Activated naive CD8-positive, alpha-beta T cell treated with anti-CD3 and anti-CD28 coated beads, Interleukin-2, amount 10 ng/mL, durations not matched to agents 7 days and 5 days (primary cell): ENCODE measurements at places on chromosomes 6 and 20. TPM values are rescaled to one million over a fixed set of nuclear protein-coding genes. Genes with fewer than 3 reads are reported as not detected.

DNA sequence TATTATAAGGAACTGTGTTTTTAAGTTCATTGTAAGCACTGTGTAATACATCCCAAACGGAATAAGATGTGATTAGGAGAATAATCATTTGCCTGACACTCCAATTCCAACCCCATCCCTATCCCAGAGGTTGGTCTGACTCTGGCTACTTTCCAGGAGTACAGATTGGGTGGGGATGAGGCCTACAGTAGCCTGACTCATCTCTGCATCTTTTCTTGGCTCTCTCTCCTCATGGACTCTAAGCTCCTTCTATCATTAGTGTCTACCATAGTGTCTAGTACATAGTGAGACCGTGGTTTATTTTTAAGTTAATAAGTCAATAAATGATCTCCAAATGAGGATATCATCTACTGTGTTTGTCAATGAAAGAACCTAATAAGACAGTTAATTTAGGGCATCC, 92.2 kb upstream of the CNKSR3 start:
- peaks cover 11% of the 10 kb centered on the region for H3K4me1 ChIP-seq
- H3K4me3 ChIP-seq = no peak overlapping the region
- no peak for DNase-seq
- H3K36me3 ChIP-seq = no peaks in the 10 kb centered on the region
- peaks cover 3% of the 10 kb centered on the region for H3K27me3 ChIP-seq
- H3K27ac ChIP-seq = no peak overlapping the region

Gene HLA-DRB1
- 11.8 TPM for total RNA-seq

Gene DDRGK1
- 59.2 TPM for total RNA-seq

Gene SLC12A5
- total RNA-seq = 1.9 TPM

DNA sequence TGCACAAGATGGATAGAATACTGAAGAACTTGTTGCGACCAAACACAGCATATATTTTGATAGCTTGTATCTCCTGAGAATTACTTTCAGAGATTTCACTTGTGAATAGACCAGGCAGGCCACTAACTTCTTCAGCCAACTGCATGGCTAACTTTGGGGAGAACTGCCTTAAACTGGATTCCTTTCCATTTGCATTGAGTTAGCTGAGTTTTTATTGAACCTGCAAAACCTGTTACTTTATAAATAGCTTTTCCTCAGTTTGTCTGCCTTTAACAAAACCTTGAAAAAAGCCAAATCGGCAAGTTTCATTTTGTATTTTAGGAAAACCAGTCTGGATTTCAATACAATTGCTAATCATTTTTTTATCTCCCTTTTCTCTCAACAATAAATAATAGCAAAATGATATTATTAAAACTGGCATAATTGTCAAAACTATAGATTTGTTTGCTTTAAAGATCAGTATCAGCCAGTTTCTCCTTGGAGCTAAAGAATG, 72.6 kb upstream of the SCGN start:
- DNase-seq = no peak
- peaks cover 15% of the 10 kb centered on the region for H3K36me3 ChIP-seq
- no peak overlapping the region for H3K27ac ChIP-seq
- H3K4me3 ChIP-seq = no peak overlapping the region

- H3K27me3 ChIP-seq = peaks cover 11% of the 10 kb centered on the region
- H3K27ac ChIP-seq = no peak overlapping the region
- DNase-seq = no peak
- peaks cover 19% of the 10 kb centered on the region for H3K4me1 ChIP-seq
- H3K4me3 ChIP-seq = no peak overlapping the region
These were observed 70.2 kb upstream of the CD93 start for GRCh38 chr20:23156170-23156841.

DNA sequence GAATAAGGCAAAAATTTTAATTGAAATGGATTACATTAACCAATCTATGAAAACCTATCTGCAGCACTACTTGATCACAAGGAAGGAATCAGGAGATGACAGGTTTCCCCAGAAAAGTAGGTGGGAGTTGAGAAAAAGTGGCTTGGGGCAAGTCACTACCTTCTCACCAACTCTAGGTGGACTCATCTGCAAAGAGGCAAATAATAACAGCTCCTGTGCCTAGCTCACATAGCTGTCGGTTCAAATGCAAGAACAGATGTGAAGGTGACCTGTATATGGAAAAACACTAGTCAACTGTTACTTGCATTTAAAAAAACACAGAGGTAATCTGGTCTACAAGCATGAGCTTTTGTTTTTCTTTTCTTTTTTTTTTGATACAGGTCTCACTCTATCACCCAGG, 67.2 kb downstream of the POPDC3 start:
- no peaks in the 10 kb centered on the region for H3K36me3 ChIP-seq
- DNase-seq = no peak
- peaks cover 33% of the 10 kb centered on the region for H3K27me3 ChIP-seq
- H3K4me3 ChIP-seq = no peak overlapping the region

DNA sequence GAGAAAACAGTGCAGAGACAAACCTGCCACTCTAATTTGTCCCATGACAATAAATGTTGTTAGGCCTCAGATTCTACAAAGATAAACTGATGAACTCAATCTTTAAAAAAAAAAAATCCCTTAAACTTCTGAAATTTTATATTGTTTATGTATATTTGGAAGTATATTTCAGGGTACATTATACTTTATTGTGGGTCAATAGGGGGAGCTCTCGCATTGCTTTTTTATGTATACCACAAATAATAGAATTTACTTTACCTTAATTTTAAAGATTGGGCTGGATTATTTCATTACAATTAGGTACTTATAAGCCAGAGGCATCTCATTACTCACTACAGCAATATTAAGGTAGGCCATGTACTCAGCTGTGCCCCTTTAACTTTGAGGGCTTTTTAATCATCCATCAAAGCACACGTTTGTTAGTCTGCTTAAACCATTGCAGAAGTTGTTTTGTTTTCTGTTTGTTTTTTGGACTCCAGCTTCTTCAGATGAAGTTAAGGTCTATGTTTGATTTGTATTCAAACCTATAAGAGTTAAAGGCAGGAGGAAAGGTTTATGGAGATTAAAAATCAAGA, 56.3 kb upstream of the EYA4 start:
- peaks cover 10% of the 10 kb centered on the region for H3K27me3 ChIP-seq
- no peak for DNase-seq
- H3K4me1 ChIP-seq = no peaks in the 10 kb centered on the region
- no peak overlapping the region for H3K4me3 ChIP-seq
- no peaks in the 10 kb centered on the region for H3K36me3 ChIP-seq

- H3K36me3 ChIP-seq = no peaks in the 10 kb centered on the region
- no peak for DNase-seq
- no peaks in the 10 kb centered on the region for H3K4me1 ChIP-seq
- no peak overlapping the region for H3K4me3 ChIP-seq
These were observed 398.0 kb downstream of the BTBD3 start for GRCh38 chr20:12315652-12316051.

Gene GPLD1
- 0.42 TPM for total RNA-seq

Gene SYTL3
- total RNA-seq = 65.3 TPM

Gene BTNL2
- total RNA-seq = not detected

DNA sequence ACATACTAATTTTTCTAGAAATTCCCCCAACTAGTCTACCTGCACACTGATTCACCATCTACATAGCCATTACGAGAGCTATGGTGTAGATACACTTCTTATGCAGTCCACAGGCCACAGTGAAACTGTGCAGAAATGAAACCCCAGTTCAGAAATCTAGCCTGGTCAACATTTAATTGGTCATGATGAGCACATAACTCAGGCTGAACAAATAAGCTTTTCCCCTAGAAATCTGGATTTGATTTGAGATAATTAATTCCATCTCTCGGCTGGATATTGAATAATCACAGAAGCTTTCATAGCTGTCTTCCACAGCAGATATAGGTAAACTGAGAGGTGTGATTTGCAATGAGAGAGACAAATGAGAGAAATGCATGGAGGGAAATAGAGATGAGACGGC, 22.6 kb upstream of the TINAG start:
- DNase-seq = no peak
- H3K4me1 ChIP-seq = no peaks in the 10 kb centered on the region
- H3K27me3 ChIP-seq = no peaks in the 10 kb centered on the region
- H3K4me3 ChIP-seq = no peak overlapping the region

DNA sequence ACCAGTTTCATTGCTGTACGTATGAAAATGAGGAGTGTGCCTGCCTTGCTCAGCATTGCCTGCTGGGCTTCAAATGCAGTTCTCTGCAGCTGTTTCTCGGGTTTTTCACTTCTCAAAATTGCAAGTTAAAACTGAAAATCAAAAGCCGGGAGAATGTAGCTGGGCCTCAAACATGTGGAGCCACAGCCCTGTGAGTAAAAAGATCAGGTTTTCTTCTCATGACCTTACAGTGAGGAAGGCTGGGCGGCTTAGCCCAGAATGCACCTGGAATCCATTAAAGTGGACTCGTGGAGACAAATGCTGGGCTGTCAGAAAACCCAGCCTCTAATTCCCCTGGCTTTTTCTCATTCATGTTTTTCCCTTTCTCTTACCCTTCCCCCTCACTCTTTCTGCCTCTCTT, 34.4 kb downstream of the DSE start:
- peaks cover 3% of the 10 kb centered on the region for H3K36me3 ChIP-seq
- H3K4me1 ChIP-seq = peaks cover 2% of the 10 kb centered on the region
- no peak for DNase-seq
- H3K27me3 ChIP-seq = peaks cover 14% of the 10 kb centered on the region
- H3K27ac ChIP-seq = no peak overlapping the region
